ENCODE measurements at places on chromosomes 1 and 21.
A peak's percentile ranks its signal among the peaks of the same experiment; 100 is the strongest.

DNA sequence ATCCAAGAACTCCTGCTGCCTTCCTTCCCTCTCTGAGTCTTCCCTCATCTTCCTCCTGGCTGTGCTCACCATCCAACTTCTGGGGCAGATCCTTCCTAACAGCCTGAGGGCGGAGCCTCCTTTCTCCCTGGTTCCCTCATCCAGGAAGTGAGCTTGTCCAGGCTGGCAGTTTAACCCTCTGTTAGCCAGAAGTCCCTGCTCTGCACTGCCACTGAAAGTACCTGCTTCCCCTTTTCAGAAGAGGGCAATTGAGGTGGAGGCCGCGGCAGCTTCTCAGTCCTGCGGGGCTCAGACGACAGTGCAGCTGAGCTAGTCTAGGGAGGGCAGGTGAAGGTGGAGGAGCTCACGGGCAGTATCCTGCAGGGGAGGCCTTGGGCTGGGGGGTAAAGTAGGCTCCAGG is 149.1 kb downstream of the FCRL5 start:
- peak; percentile 87 for DNase-seq

DNA sequence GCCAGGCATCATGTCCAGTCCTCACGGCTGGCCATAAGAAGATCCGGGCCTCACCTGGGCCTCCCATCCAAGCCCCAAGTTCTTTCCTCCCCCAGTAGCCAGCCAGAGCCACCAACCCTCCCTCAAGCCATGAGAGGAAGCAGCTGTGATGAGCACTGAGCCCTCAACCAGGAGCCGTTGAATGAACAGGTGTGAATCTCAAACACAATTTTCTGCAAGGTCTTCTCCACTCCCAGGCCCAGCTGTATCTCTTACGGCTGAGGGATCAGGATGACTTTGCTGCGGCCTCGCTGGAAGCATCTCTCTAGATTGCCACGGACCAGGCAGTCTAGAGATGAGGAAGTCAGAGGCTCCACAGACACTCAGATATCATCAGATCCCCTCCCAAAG is 9.8 kb upstream of the CLDN14 start:
- DNase-seq: no peak

DNA sequence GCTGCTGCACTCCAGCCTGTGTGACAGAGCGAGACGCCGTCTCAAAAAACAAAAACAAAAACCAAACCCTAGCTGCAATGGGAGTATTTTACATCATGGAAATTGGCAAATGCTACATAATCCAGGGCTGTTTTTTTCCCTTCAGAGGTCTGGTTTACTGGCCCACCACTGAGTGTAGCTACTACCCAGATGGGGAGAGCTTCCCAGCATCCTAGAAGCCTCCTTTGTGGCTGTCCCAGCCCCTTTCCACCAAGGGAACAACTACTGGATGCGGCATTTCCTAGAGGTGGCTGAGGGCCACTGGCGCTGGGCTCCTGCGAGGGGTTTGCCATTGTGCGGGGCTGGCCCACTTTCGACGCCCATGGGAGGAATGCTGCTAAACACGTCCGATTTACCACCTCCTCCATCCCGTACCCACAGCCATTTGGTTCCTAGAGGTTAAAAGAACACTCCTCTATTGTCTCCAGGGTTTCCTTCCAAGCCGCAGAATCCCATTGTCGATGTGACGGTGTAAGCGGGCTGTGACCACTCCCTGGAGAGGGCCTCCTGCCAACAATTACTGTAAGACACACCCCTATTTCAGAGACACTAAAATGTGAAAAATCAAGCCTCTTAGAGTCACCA is 55.4 kb downstream of the RUNX3 start:
- no peak for DNase-seq

DNA sequence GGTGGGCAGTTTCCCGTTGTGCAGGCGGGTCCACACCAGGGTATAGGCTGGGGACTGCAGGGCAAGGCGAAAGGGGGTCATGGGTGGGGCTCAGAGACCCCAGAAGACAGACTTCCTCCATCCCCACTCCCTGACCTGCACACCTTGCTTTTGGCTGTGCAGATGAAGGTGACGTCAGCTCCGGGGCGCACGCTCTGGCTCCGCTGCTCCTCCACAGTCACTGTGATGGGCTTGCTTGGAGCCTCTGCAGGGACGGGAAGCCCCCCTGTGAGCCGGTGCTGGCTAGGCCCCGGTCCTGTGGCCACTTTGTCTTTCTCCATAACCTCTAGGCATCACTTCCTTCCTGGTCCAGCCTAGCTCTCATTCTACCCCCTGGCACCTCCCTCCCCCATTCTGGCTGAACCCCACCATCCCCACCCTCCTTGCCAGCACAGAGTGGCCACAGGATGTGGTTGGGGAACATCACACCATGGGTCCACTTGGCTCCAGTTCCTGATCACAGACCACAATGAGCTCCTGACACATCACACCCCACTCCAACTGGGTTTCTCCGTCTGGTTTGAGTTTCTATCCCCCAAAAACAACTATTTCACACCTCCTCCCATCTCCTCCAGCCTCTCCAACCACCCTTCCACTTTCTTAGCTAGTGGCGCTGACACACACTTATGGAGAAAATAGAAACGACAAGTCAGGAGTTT is 45.2 kb downstream of the LDLRAD2 start:
- DNase-seq: no peak

- DNase-seq: no peak
Observed at GRCh38 chr1:225868631-225869330, 13.4 kb downstream of the TMEM63A start.

GRCh38 chr1:13651279-13651678 is 48.7 kb upstream of the PRDM2 start:
- DNase-seq: no peak

DNA sequence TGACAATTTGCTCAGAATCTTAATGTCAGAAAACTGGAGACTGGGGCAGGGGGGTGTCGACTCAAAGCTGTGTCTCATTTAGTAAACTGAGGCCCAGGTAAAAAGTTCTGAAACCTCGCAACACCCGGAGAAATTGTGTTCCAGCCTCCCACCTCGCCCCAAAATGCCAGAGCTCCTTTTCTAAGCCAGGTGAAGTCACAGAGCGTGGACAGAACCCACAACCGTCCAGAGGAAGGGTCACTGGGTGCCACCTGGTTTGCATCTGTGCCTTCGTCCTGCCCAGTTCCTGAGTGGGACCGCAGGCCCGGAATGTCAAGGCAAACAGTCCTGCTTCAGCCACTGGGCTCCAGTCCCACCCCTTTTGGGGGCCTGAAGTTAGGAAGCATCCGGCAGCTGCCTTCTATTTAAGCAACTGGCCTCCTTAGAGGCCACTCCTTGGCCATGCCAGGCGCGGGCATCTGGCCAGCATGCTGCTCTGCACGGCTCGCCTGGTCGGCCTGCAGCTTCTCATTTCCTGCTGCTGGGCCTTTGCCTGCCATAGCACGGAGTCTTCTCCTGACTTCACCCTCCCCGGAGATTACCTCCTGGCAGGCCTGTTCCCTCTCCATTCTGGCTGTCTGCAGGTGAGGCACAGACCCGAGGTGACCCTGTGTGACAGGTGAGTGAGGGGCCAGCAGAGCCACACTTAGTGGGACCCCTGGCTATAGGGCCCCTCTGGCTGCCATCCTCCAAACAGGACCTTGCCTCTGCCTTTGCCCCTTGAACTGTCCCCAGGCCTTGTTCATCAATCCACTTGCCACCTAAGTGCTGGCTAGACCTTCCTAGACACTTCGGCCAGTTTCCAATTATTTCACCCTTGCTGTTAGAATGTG is at the start of gene TAS1R1:
TSS of gene TAS1R1 (plus strand) at position 401 of the 872 bp plus-strand sequence. CDS start at position 468, 67 bp downstream.
- DNase-seq: no peak

GRCh38 chr1:94396356-94397010 is 21.7 kb upstream of the ABCD3 start:
- no peak for DNase-seq

- no peak for DNase-seq
Observed at GRCh38 chr1:36128905-36129206, 3.8 kb upstream of the COL8A2 start.

DNA sequence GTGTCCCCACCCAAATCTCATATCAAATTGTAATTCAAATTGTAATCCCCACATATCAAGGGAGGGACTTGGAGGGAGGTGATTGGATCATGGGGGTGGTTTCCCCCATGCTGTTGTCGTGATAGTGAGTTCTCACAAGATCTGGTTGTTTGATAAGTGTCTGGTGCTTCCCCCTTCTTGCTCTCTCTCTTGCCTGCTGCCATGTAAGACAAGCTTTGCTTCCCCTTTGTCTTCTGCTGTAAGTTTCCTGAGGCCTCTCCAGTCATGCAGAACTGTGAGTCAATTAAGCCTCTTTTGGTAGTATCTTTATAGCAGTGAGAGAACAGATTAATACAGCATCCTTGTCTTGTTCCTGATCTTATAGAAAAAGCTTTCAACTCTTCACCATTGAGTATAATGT is 6.5 kb upstream of the LRRC39 start:
- peak; percentile 93 for DNase-seq

DNA sequence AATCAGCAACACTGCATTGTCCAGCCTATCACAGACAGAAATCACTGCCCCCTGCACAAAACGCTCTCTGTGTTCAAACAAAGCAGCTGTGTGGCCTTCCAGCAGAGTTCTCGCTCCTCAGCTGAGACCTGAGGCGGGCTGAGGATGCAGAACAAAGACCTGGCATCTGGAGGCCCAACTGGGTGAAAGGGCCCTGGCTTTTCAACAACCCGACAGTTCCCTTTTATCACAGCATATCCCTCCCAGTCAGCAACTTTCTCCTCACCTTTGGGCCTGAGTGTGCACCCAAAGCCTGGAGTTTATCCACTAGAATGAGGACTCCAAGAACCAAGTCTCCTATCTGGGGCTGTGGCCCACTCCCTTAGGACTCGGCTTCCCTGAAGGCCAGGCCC is 42.6 kb upstream of the A3GALT2 start:
- no peak for DNase-seq

DNA sequence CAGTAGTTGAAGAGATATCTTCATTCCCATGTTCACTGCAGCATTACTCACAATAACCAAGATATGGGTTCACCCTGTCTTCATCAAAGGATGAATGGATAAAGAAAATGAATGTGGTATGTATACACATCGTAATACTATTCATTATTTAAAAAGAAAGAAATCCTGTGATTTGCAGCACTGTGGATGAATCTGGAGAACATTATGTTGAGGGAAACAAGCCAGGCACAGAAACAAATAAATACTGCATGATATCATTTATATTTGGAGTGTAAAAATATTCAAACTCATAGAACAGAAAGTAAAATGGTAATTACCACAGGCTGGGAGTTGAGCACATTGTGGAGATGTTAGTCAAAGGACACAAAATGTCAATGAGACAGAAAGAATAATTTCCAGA is 977.2 kb downstream of the AMY1C start:
- no peak for DNase-seq

GRCh38 chr1:43945674-43946235 is 995 bp upstream of the IPO13 start:
- peak; percentile 7 for DNase-seq

- no peak for DNase-seq
Observed at GRCh38 chr1:150967936-150968335, 6.7 kb downstream of the CERS2 start.

GRCh38 chr1:243287652-243288051 is 31.8 kb downstream of the SDCCAG8 start:
- peak; percentile 94 for DNase-seq

- peak; percentile 61 for DNase-seq
Observed at GRCh38 chr1:159071970-159072582, 4.5 kb downstream of the AIM2 start.

GRCh38 chr1:23634840-23635651 is 56.6 kb upstream of the RPL11 start:
- peak; percentile 82 for DNase-seq

DNA sequence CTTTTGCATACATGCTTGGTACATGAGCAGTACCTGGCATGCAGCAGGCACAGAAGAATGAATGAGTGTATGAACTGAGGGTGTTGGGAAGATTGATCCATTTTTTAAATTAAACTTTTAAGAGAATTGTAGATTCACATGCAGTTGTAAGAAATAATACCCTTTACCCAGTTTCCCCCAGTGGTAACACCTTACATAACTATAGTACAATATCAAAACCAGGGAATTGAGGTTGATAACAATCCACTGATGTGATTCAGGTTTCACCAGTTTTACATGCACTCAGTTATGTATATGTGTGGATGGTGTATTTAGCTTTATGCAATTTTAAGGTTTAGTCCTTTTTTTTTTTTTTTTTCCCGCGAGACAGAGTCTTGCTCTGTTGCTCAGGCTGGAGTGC is 20.5 kb downstream of the TRABD2B start:
- DNase-seq: no peak

GRCh38 chr1:64823691-64824476 is 79.0 kb downstream of the RAVER2 start:
- peak; percentile 82 for DNase-seq

DNA sequence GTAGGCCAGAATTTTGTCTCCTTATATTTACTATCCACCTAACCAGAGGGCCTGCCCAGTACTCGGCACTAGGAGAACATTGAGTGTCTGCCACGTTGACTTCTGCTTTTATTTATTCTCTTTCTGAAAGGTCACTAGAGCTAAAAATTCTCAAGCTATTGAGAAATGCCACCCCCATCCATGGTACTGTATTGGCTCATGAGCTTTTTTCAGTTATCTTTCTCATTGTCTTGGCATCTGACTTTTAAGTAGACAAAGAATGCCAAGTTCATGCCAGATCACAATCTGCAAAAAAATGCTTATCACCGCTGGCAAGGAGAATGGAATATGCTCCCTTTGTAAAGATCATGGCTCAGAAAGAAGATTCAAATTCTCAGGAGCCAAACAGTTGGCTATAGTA is 49.8 kb upstream of the MROH9 start:
- DNase-seq: no peak

DNA sequence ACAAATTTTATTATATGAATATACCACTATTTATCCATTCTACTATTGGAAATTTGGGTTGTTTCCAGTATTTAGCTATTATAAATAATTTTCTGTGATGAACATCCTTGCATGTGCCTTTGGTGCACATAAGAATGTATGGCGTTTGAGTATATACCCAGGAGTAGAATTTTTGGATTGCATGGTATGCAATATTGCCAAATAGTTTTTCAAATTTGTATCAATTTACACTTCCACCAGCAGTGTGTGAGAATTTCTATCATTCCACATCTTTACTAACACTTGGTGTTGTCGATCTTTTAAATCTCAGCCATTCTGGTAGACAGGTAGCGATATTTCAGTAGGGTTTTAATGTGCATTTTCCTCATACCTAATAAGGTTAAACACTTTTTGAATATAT is 9.2 kb upstream of the FNBP1L start:
- no peak for DNase-seq

All from KBM-7 (cell line).